T1000 (cell line): ENCODE measurements at places on chromosomes 6 and 20.

- no peak for DNase-seq
Measured at GRCh38 chr6:154956771-154957522, 38.2 kb upstream of the TIAM2 start.

DNA sequence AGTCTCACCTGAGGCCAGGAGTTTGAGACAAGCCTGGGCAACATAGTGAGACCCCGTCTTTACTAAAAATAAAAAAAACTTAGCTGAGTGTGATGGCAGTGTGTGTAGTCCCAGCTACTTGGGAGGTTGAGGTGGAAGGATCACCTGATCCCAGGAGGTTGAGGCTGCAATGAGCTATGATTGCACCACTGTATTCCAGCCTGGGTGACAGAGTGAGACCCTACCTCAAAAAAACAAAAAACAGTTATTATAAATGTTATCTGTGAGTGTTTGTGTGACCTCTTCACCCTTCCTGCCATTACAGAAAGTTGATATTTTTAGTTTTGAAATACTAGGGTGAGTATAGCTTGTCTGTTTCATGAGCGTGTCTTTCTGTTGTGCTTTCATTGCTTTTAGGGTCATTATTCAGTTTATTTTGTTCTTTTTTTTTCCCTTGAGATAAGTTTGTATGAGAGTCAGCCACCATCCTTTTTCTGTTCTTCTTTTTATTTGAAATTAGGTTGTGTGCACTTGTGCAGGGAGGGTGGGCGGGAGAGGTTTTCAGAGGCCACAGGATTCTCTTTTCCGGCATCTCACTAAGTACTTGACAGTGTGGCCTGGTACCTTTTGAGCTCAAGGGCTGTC, 26.2 kb downstream of the CDYL start:
- DNase-seq: no peak

- no peak for DNase-seq
Measured at GRCh38 chr6:44219053-44219814, 2.5 kb downstream of the MYMX start.

DNA sequence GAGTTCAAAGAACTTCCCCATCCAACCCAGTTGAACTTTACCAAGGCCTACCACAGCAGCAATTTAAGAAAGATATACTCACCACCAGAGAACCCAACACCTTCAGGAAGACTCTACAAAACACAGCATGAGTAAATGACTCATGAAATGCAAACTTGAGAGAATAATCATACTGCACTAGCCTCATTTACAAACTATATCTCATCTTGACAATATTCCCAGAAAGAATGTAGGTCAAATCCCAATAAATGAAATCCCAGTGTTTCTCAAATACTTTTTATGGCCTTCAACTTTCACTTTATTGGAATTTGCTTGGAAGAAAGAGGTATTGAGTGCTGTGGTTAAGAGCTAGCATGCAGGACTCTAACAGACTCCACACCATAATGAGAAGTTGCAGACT, 60.0 kb downstream of the FYN start:
- no peak for DNase-seq

- no peak for DNase-seq
Measured at GRCh38 chr6:41586252-41587007, 40.2 kb downstream of the FOXP4 start.

DNA sequence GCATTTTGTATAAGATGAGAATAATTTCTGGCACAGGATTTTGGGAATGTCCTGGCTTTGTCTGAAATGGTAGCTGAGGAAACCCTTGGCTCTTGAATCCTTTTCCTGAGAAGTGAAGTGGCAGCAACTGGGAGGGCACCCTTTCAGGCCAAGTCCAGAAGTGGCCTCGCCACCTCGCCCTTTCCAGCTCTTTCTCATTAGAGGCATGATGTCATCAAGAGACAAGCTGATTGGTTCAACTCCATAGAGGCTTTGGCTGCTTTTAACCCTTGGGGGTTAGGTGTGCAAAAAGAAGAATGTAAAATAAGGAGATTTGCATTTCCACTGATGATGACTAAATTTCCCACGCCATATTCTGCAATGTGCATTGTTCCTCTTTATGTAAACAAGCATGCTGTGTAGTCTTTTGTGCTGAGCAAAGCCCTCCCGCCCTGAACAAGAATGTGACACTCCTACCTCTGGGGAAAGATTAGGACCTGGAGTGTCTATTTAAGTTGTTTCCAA, 116.5 kb downstream of the TCP11 start:
- no peak for DNase-seq
